8988T (cell line): ENCODE measurements at places on chromosomes 2 and 18.

- DNase-seq: no peak
Measured at GRCh38 chr2:159549234-159549633, 67.1 kb downstream of the BAZ2B start.

DNA sequence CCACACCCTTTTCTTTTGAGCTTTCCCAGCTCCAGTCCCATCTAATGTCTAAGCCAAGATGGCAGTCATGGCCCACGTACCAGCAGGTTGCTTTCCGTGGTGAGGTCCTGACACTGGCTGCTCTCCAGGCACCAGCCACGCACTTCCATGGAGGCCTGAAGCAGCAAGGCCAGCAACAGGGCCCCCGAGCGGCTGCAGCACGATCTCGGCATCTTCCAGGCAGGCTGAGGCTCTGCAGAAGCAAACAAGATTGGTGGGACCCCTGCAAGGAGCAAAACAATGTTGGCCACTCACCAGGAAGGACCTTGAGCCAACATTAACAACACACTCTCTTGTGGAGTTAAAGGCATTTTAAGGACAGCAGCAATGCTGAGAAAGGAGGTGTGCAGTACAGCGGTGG, 3.8 kb downstream of the POMC start:
- no peak for DNase-seq

- no peak for DNase-seq
Measured at GRCh38 chr2:71512386-71512785, 59.0 kb downstream of the DYSF start.

- no peak for DNase-seq
Measured at GRCh38 chr2:225025917-225026571, 16.2 kb downstream of the DOCK10 start.

GRCh38 chr2:173934895-173935294, 30.3 kb downstream of the SP3 start:
- DNase-seq: no peak

DNA sequence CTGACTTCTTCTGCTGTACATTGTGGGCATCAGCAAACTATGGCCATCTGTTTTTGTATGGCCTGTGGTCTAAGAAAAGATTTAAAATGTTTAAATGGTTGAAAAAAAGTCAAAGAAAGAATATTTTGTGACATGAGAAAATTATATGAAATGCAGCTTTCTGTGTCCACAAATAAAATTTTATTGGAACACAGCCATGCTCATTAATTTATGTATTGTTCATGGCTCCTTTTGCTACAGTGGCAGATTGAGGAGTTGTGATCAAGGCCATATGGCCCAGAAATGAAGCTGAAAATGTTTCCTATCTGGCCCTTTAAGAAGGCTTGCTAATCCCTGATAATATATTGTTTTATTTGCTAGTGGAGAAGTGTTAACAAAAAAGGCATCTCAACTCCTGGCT, 162.0 kb downstream of the SLC4A3 start:
- no peak for DNase-seq

DNA sequence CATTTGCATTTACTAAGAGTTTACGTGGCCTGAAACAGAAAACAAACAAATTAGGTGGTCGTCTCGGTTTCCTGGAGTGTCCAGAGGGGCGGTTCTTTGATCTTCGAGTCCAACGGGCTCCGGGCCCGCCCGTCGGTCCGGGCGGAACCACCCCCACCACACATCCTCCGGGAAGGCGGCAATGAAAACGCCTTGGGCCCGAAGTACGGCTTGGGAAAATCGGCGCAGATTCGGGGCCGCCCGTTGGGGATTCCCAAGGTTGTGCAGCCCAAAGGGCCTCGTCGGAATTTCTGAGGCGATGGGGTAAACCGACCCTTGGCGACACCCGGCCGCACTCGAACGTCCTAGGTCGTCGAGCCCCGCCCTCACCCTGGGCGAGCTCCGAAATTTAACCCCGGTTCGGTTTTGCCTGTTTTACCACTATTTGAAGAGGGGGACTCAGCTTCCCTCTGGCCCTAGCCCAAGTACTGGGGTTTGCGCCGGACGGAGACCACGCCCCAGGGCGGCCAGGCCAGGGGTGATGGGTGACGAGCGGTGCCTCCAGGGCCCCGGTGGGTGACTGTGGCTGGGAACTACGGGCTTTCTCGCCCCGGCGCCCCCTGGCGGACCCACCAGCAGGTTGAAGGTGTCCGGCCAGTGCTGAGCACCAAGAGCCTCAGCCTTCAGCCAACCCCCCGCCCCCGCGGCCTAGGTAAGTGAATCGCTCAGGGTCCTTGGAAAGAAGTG, 1.9 kb upstream of the CFAP53 start:
- DNase-seq: peak; percentile 88

GRCh38 chr2:236612737-236613136, 43.1 kb downstream of the ACKR3 start:
- no peak for DNase-seq
